ENCODE measurements at places on chromosomes 1 and 21.

DNA sequence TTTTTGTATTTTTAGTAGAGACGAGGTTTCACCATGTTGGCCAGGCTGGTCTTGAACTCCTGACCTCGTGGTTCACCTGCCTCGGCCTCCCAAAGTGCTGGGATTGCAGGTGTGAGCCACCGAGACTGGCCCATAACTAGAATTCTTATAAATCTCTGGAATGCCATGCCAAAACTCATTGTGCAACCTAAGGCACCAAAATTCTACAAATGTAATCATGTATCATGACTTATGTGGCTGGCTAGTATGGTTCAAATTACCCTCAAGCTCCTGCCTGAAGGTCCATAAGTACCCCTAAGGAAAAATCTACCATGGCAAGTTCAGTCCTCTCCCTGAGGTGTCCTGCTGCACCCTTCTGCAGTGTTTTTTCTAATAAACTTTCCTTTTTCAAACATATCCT lies 63.8 kb upstream of the CSF1 start:
- DNase-seq, result no peak

GRCh38 chr21:45225741-45226327 lies 61.9 kb downstream of the POFUT2 start:
- DNase-seq, result no peak

- DNase-seq, result no peak
These were observed 630.5 kb upstream of the TMPRSS15 start for GRCh38 chr21:19034041-19034440.

DNA sequence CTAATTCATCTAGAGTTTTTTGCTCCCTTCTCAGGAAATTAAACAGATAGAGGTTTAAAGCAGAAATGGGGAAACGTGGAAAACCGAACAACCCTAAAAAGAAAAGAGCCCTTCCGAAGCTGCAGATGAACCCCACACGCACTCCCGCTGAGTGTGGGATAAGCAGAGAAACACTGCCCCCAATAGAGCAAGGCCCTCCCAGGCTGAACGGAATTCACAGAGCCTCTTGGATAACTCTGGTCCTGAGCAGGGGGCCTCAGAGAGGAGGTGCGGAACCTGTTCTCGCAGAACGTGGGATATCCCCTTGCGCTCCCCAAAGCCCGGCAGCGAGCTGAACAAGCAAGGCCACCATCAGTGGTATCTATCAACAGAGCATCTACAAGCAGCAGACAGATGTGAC lies 44.9 kb downstream of the SSBP3 start:
- DNase-seq, result no peak

DNA sequence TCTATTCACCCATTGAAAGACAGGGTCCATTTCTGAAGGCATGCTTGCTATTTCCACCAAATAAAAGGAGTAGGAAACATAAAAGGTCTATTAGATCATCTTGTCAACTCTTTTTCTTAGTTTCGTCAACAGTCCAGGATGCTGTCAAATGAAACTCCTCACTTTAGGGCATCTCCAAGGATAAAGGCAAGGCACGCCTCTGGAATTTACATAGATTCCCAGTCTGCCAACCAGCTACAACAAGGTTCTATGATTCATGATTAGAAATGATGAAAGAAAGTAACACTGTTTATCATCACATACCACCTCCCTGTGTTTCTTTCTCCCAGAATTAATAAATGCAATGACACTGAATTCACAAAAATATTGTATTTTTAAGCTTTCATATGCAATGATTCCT lies 636.3 kb downstream of the LTN1 start:
- no peak for DNase-seq
